ENCODE measurements at places on chromosomes 12 and 14. TPM values are rescaled to one million over a fixed set of nuclear protein-coding genes. Genes with fewer than 3 reads are reported as not detected.

- no peak for DNase-seq
Observed at GRCh38 chr14:67569651-67570290, 30.3 kb downstream of the PIGH start.

DNA sequence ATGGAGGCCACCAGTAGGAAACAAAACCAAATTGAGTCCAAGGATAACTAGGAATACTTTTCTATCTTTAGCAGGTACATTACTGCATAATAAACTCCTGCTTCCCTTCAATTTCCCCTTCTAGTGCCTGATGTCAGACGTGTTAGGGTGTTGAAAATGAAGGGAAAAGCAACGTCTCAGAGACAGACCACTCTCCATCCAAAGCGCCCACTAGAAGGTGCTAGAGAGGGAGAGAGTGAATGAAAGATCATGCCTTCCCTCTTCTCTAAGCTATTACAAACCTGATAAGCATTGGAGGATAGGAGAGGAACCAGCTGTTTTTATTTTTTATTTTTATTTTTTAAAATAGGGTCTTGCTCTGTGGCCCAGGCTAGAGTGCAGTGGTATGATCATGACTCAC is 64.1 kb downstream of the ZNF641 start:
- peak; percentile 10 for DNase-seq

DNA sequence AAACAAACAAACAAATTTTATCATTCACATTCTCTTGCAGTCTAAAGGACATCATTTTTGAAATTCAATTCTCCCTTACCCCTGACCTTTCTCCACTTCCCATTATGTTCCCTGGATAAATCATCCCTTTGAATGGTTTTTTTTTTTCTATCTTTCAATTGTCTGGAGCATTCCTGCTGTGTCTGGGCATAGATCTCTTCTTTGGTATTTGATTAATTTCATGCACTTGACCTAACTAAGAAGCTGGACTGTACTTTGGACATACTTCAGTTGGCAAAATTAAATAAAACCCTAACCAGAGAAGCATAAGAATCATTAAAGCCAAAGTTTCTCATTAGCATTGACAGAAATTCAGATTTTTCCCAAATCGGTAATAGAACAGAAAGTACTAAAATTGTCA is 163.6 kb upstream of the BMP4 start:
- no peak for DNase-seq

DNA sequence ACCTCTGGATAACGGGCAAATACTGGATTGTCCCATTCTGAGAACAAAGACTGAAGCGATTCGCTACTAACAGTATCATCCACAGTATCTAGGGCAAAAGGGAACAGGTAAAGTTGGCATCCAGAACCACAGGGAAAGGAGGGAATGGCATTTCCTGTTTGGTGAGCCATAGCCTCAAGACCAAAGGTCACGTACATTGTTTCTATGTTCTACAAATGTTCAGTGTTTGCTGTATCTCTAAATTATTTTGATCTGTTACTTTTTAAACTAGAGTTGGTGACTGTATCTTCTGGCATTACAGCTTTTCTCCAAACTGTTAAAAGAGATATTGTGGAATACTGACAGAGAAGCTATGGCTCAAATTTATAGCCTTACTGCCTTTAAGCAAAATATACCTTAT is 9.7 kb downstream of the MLH3 start:
- no peak for DNase-seq

DNA sequence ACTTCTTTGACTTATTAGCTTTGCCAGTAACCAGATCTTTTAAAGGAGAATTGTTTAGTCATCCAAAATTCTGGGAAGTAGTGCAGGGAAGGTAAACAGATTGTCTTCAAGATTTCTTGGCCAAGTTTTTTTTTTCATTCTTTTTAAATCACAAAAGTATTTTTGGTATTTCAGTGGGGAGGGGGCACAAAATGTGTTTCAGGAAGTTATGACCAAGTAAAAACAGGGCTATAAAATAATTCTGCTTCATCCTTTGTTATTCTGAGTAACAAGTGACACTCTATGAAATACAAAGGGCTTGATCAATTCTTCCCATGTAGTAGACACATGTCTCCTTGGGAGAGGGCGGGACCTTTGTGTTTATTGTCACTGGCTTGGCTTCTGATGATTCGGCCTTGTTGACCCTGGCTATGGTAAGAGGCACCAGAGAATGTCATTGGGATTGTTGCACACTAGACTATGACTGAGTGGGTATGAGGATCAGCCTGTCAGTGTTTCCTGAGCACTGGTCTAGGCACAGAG is 55.4 kb downstream of the SUSD6 start:
- DNase-seq = no peak

DNA sequence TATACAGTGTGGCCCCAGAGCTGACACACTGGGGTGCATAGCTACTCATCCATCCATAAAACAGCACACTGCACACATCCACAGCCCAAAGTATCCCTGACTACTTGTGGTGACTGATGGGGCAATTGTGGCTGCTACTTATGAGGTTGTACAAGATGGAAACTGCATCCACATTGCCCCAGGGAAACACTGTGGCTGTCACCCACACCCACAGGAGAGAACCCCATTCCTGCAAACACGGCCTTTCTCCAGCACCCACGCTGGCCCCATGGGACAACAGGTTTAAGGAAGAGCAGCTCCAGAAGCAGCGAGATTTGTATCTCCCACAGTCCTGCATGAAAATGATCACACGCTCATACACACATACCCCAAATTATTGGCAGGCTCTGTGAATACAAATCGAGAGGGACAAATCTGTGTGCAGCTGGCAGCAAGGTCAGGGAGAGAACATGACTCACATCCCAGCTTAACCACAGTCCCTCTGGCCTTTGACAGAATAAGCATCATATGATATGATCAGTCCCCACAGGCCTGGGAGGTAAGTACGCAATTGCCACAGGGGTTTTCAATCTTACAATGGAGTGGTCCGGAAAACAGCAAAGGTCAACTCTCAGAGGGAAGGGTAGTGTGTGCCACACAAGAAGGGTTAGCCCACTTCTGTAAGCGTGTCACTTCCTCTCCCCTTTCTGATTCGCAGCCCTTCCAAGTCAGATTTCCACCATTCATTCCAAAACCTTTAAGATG is 61.9 kb downstream of the ESR2 start:
- no peak for DNase-seq

- DNase-seq = no peak
Observed at GRCh38 chr12:14907953-14908352, 22.3 kb upstream of the MGP start.

- no peak for DNase-seq
Observed at GRCh38 chr14:24262821-24263733, at the start of gene TGM1. TSS of gene TGM1 (minus strand) at chr14:24263177. CDS start at chr14:24262352, 825 bp downstream.

DNA sequence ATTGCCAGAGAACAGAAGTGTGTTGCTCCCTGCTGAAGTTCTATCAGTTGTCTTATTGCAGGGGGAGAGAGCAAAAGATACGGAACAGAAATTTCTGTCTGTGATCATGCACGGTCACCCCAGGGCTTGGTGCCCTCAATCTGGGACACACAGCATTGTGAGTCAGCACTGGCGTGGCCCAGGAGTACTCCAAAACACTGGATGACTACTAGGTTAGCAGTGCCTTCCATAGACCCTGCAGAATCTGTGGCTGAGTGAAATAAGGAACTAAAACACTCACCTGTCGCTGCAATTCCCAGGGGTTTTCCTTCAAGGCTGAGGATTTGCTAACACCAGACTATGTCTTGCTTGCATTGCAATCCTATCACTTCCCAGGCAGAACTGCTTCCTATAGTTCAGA is 165.5 kb downstream of the ANO6 start:
- DNase-seq = no peak

SCAF11 gene
- total RNA-seq = 113 TPM

SYT10 gene
- 0.19 TPM for total RNA-seq

All from neural crest cell (in vitro differentiated cells).